Right renal pelvis (tissue), 4 donors: ENCODE measurements at places on chromosomes 2 and 18. TPM values are rescaled to one million over a fixed set of nuclear protein-coding genes. Genes with fewer than 3 reads are reported as not detected.

DNA sequence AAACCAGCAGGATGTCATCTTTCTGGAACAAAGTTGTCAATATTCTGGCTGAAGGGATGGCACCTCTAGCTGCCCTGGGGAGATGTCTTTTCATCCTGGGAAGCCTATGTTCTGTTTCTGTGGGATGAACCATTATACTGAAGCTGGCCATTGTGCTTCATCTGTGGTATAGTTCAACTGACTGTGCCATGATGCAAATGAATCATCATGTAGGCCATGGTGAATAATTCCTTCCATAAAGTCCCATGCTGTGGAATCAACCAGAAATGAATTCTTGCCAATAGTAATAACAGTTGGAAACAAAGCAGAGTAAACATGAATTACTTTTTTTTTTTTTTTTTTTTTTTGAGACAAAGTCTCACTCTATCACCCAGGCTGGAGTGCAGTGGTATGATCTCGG lies 64.1 kb upstream of the CNGA3 start:
- DNase-seq = no peak

- DNase-seq = no peak
Observed at GRCh38 chr2:234453216-234453615, 43.7 kb downstream of the ARL4C start.

The ALPP gene
- not detected for polyA plus RNA-seq

DNA sequence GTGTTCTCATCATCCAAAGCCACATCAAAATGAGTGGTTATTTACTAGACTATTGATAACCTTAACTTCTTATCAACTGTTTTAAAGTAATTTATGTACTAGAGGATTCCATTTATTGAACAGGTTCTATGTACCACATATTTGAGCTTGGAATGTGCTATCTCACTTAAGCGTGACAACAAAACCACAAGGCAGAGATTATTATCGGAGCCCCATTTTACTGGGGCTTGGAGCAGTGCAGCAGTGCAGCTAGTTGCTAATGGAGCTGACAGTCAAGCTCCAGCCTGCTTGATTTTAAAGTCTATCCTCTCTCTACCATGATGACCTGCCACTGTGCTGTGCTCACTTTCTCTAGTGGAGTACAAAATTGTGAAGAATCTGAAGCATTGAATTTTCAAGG lies 24.6 kb downstream of the GCG start:
- DNase-seq = no peak

DNA sequence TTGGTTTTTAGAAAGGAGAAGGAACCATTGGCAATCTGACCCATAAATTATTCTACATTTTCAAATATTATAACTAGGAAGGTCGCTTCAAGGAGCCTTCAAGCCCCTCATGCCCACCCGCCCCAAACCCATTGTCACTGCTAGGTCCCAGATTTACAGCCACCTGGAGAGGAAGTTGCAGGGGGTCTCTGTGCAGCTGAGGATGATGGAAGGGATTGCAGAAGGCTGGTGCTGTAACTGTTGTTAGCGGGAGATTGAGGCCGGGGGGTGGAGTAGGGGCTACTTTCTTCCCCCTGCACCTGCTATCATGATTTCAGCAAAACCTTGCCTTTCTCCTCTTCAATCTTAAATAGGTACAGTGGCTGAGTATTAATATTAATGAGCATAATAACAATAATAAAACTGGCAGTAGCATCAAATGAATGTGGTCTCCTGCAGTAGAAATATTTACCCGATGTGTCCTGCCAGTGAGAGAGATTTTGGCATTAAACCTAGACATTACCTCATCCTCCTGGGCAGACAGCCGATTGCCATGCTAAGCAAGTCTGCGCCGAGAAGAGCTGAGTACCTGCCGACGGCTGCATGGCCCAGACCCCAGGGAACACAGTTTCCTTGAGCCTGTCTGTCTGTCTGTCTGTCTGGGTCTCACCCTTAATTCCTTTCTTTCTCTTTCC lies 225.4 kb downstream of the FAM210A start:
- no peak for DNase-seq

GRCh38 chr18:41999751-42000150 lies 44.7 kb downstream of the PIK3C3 start:
- DNase-seq = no peak

The ANKRD30B gene
- polyA plus RNA-seq = 0.24 TPM

DNA sequence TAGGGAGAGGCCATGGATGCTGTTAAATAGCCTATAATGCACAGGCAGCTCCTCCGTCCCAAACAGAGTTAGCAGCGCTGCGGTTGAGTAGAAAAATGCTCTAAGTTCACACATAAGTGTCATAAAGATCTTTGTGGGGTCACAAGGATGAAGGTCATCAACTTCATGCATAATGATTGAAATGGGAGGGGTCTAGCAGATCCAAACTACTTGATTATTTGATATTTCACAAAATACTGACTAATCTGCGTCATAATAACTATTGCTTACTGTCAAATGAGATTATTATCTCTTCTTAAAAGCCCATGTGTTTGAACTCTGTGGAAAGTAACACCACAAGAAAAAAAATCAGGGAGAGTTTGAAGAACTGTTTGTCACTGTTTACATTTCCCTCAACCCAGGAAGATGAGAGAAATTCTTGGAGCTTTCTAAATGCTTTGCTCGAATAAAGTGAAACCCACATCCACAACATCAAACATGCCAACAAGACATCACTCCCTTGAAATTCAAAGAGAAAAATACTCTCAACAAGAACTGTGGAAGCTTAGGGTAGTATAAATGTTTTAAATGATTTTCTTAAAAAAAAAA lies 50.5 kb upstream of the CREB1 start:
- no peak for DNase-seq

DNA sequence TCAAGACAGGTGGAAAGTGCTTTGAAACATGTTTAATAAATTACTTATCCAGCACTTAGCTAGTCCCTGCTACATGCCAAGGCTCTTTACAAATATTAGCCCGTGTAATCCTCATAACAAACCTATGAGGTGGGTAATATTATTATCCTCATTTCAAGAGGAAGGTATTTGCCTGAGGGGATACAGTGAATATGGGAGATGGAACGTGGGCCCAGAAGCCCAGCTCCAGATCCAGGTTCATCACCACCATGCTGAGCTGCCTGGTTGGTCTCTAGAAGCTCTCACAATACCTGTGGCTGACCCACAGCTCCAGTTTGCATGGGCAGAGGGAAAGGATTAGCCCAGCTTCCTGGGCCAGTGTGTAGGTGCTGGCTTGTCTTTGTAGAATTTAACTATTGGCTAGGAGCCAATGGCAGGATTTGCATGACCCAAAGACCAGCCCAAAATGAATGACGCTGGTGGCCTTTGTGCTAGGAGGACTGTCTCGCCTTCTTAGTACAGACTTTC lies 61.6 kb upstream of the ATP8B1 start:
- no peak for DNase-seq

- DNase-seq = no peak
Observed at GRCh38 chr2:9764153-9764778, 79.0 kb upstream of the TAF1B start.

DNA sequence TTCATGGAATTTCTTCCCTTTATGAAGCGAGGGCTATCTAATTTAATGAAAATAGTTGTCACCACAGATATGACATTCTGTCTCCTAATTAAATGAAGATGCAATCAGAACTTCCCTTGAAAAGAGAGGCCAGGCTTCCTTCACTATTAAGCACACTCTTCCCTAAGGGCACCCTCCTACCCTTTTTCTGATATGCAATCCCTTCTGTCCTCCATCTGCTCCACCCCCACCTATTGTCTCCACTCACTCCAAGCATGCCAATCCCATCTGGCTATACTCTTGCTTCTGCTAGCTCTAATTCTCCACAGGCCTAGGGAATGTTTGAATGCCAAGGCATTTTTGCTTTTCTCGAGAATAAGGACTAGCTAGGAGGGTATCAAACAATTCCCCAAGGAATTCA lies 818.4 kb upstream of the FSHR start:
- no peak for DNase-seq

- no peak for DNase-seq
Observed at GRCh38 chr2:203697190-203697589, 9.2 kb upstream of the CD28 start.

- DNase-seq = no peak
Observed at GRCh38 chr2:1856475-1856874, 112.2 kb upstream of the PXDN start.

DNA sequence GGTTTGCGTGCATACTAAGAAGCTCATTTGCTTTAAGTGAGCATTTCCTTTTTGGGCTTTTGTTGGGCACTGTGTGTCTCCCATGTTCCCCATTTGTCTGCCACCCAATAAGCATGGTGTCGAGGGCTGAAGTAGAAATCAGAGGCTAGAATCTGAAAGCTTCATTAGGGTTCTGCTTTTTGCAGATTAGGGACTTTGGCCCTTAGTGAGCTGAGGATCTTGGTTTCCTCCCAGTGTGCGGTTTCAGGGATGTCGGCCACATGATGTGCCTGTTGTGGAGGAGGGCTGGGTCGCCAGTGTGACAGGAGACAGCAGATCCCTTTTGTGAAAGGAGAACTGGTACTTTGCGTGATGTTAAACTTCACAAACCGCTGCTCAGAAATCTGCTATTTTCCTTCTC lies 41.1 kb downstream of the PLEKHB2 start:
- DNase-seq = no peak

DNA sequence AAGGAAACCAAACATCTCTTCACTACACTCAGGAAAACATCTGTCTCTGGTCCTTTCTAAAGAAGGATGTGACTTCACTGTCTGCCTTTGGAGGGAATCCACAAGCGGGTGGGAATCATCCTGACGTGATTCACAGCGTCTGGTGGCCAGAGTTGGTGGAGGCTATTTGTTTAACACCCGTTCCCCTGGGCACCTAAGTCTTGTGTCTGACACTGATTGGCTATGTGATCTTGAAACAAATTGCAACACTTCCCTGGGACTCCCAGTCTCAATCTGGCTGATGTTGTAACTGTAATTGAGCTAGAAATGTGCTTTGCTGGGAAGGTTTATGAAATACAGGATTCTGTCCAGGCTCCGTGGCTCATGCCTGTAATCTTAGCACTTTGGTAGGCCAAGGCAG lies 28.8 kb upstream of the SIX3 start:
- DNase-seq = no peak

The ANKRD39 gene
- polyA plus RNA-seq = 10.4 TPM

DNA sequence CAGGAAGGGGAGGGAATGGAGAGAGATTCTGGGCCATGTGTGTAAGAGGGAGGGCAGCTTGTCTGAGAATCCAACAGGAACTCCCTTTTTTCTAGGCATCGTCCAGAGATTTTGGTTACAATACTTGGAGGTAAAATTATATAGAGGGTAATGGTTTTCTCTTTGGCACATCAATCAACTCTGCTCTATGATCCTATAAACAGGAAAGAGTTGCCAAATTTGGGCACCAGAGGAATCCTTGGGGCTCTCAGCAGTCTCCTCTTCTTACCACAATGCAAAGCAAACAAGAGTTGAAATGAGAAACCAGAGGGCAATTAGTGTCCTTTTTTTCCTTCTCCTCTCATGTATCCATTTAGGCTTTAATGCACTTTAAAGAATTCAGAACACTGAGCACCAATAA lies 243.4 kb downstream of the SLC8A1 start:
- no peak for DNase-seq

DNA sequence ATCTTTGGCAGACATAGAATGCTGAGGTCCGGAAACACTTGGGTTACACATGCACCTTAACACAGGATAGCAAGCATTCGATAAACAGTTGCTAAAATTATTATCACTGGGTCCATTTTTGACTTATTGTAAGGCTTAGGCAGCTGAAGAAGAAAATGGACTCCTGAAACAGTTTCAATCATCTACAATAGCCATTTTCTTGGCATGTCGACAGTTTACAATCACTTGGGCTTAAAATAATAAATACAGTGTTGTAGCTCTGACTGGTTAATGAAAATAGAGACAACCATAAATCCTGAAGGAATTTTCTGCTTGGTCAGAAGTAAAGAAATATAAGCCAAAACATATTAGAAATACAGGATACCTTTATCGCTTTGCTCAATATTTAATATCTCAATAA lies 169.2 kb downstream of the XIRP2 start:
- no peak for DNase-seq

The CASP8 gene
- polyA plus RNA-seq = 14.9 TPM

- no peak for DNase-seq
Observed at GRCh38 chr18:13623348-13623747, 103.0 kb downstream of the FAM210A start.

DNA sequence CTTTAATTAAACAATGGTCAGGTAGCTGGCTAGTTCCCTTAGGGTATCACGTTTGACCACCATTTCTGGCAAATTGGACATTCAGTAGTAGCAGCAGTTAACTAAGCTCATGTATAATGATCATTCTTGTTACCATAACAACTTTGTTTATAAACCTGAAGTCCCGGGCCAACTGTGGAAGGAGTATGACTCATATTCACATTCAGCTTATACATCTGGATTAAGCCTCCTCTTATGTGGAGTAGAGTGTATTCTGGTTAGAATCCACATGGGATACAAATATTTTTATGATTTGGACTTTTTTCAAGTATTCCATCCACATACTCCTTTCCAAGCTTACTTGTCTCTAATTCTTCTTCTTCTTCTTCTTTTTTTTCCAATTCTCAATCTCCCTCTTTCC lies 70.3 kb upstream of the ZSWIM2 start:
- no peak for DNase-seq

The SERPINB3 gene
- 0.22 TPM for polyA plus RNA-seq

The ASB18 gene
- polyA plus RNA-seq = not detected

DNA sequence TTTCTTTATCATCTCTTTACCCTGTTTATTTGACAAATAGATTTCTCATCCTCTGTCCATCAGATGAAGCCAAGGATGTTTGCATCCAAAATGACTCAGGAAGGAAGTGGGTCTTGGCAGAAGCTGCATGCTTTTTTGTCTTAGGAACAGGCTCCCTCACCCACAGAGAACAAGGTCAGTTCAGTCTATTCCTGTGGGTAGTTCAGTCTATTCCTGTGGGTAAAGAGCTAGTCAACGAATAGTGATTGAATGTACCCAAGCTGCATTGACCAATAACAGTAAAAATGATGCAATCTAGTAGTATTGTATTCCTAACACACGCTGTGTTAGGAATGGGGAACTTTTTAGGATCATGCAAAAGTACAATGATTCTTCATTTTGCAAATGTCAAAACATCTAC lies 290.8 kb upstream of the TANK start:
- DNase-seq = no peak

DNA sequence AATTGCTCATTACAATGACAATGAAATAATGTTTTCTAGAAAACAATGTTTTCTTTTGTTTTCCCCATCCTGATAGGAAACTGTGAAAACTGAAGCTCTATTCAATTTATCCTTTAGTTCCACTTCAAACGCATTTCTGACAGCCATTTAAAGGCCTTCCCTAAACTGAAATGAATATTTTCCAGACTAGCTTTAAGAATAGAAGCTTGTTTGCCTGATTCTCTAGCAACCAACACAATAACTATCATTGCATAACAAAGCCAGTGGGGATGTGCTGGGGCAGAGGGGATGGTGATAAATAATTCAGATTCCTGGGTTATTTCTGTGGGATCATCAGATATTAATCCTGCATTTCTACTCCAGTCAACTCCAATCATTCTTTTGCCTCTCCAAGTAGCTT lies 427.1 kb downstream of the RND3 start:
- DNase-seq = no peak

The CHST10 gene
- 21.4 TPM for polyA plus RNA-seq

The MATN3 gene
- polyA plus RNA-seq = 3.8 TPM

The PRADC1 gene
- 14.2 TPM for polyA plus RNA-seq

GRCh38 chr2:163463411-163463810 lies 272.4 kb downstream of the FIGN start:
- no peak for DNase-seq

- DNase-seq = no peak
Observed at GRCh38 chr2:3522961-3523421, 3.7 kb upstream of the ADI1 start.

The ASB3 gene
- polyA plus RNA-seq = 31.8 TPM

GRCh38 chr2:106719222-106719621 lies 166.7 kb downstream of the ST6GAL2 start:
- no peak for DNase-seq

The NCKAP5 gene
- polyA plus RNA-seq = 8.4 TPM
